ENCODE measurements at places on chromosomes 3 and 15.

DNA sequence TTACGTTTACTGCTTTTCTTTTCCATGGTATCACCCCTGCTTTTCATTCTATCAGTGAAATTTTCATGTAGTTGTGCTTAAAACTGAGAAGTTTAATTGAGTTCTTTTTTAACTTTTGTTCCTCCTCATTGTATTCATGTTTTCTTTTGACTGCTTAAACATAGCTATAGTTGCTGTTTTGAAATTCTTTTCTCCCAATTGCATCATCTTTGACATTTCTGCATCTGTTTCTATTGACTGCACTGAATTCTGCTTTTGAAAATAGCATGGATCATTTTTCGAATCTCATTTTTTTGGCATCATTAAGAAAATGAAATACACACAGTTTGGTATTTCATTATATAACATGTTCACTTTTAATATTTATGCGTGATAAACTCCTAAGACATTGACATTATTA is 694.9 kb downstream of the MECOM start:
- no peak for DNase-seq

GRCh38 chr3:60967141-60967540 is 284.1 kb downstream of the FHIT start:
- DNase-seq, result no peak

DNA sequence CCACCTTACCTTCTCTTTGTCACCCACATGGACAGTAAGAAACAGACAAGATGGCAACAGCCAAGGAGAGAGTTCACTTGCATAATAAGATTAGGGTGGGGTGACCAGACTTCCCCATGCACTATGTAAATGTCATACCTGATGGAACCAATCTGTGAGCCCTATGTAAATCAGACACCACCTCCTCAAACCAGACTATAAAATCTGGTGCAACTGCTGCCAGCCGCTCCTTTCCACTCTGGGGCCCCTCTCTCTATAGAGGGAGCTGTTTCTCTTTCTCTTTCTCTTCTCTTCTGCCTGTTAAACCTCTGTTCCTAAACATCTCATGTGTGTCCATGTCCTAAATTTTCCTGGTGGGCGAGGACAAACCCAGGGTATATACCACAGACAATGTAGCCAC is 405.5 kb upstream of the CNTN4 start:
- DNase-seq, result no peak

GRCh38 chr15:81754078-81754477 is 291.7 kb downstream of the MEX3B start:
- DNase-seq, result no peak

GRCh38 chr15:36230776-36231175 is 348.6 kb upstream of the CDIN1 start:
- DNase-seq, result peak; percentile 79

- peak; percentile 71 for DNase-seq
Observed at GRCh38 chr3:182792901-182793662, at the start of gene ATP11B. ATP11B (plus strand) TSS chr3:182793504; CDS start chr3:182793760, 256 bp downstream.
